ENCODE measurements at places on chromosomes 6 and 20.
A peak's percentile ranks its signal among the peaks of the same experiment; 100 is the strongest.

GRCh38 chr6:74284284-74284683 is 588.3 kb downstream of the CD109 start:
- no peak for DNase-seq

DNA sequence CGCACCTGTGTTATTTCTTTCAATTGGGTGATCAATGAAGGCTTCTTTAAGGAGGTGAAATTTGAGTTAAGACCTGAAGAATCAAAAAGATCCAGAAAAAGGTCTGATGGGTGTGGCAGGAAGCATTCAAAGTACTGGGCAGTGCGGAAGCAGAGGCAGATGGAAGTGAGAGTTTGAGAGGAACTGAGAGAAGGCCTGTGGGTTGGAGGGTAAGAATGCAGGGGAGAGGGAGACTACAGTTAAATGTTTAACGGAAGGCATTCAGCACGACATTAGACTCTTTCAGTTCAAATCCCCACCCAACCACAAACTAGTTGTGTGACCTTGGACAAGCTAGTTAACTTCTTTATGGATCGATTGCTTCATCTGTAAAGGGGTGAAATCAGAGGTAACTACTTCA is 50.5 kb upstream of the GCM1 start:
- no peak for DNase-seq

- DNase-seq = peak; percentile 10
Observed at GRCh38 chr20:35252037-35252461, 25.6 kb downstream of the MMP24 start.

DNA sequence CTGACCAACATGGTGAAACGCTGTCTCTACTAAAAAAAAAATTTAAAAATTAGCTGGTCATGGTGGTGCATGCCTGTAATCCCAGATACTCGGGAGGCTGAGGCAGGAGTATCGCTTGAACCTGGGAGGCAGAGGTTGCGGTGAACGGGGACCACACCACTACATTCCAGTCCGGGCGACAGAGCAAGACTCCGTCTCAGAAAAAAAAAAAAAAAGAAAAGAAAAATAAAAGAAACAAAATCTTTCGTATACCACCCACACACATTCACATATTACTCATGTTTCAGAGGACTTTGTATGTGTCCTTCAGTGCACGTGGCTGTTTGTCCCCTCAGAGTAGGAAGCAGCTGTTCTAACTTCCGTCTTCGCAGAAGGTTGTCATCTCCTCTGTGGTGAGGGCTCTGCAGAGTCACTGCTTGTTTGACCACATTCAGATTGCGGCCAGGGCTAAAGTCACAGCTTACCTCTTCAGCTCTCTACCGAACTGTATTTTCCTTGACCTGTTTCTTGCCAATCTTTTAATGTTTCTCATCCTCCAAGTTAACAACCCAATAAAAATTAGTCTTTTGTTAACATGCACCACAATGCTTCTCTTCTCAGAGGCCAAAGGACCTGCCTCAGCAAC is 36.6 kb upstream of the HIVEP1 start:
- DNase-seq = no peak

DNA sequence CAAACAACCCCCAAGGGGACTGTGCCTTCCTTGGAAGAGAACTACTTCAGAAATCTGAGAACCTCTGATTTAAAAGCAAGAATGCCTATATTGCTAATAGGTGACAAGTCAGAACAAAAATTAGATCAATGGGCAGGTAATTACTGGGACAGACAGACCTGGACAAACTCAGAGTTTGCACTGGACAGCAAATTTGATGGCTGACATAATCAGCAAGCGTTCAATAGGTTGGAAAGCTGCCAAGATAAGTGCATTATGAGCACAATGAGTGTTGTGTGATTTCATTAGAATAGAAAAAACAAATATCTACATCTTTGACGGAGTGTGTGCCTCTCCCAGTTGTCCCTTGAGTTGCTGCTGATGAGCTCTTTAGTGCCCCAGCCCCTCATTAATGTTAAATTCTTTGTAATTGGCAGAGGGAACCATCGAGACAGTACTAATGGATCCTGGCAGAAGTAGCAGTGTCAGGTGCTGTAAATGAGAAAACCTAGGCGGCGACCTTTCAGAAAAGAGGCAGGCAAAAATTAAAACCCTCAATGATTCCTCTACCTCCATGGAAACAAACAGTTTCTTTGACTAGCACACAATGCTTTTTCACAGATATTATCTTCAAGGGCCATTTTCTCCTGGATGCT is 116.5 kb upstream of the COL21A1 start:
- DNase-seq = no peak
